Left renal pelvis (tissue), 4 donors: ENCODE measurements at places on chromosomes 12 and 14. TPM values are rescaled to one million over a fixed set of nuclear protein-coding genes. Genes with fewer than 3 reads are reported as not detected.
A peak's percentile ranks its signal among the peaks of the same experiment; 100 is the strongest.

Gene VTI1B
- 101 TPM for polyA plus RNA-seq

GRCh38 chr12:116455540-116456329 lies 103.4 kb upstream of the MAP1LC3B2 start:
- DNase-seq, result peak; percentile 91

Gene PRB2
- polyA plus RNA-seq, result not detected

DNA sequence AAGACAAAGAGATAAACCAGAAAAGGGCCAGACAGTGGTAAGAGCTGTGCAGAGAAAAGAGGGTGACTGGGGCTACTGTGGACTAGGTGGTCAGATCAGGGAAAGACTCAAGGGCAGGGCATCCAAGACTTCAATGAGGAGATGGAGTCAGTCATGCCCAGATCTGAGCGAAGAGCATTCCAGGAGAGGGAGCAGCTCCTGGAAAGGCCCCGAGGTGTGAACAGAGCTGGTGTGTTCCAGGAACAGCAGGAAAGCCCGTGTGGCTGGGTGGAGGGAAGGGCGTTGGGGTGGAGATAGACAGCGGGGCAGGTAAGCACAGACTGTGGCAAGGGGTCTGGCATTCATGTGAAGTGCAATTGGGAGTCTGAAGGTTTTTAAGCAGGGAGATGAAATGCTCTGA lies 16.8 kb downstream of the TTC7B start:
- DNase-seq, result no peak

Gene TTLL5
- 33.8 TPM for polyA plus RNA-seq

DNA sequence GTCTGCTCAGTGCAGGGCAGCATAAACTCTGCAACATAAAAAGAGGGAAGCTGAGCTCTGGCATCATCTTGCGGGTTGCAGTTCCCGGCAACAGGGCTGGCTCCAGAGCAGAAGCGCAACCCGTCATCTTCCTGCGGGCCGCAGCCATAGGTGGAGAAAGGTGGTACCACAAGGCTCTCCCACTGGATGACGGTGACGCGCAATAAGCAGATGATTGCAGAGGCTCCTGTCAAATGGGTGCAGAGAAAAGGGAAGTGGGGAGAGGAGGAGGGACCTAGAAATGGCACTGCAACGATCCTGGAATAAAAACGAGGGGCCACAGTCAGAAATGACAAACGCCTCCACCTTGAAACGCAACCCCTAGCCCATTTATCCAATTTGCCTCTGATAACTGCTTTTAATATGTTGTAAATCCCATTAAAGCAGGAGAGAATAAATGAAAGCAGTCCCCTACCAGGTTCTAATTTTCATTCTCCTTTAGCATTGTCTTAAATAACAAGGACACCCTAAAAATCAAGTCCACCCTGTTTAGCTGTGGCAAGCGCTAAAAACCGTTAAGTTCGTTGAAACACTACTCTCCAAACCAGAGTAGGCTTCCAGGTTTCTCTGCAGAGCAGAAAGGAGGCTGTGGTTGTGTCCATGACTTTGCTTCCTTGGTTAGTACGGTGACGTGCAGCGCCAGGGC lies 30.9 kb upstream of the TUBA1C start:
- no peak for DNase-seq

DNA sequence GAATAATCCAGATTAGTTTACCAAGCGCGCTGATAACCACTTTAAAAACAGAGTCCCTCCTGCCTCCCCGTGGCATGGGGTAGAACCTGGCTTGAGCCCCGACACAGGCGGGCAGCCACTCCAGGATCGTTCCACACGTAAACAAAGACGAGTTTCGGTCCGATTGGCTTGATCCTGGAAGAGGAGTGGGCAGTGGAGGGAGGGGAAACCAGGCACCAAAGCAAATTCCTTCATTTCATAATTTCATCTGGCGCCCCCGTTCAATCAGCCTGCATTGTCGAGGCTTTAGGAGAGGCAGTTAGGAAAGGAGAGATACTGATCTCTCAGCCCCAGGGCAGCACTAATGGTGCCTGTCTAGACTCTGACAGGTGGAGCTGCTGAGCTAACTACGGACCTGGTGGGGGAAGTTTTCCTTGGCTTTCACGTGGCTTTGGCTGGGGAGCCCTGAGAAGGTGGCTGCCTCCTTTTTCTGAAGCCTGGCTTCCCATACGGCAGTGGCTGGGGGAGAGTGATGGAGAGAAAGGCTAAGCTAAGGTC lies 751 bp upstream of the GPRC5A start:
- no peak for DNase-seq
